IPS DF 6.9 (cell line): ENCODE measurements at places on chromosomes 12 and 14.

DNA sequence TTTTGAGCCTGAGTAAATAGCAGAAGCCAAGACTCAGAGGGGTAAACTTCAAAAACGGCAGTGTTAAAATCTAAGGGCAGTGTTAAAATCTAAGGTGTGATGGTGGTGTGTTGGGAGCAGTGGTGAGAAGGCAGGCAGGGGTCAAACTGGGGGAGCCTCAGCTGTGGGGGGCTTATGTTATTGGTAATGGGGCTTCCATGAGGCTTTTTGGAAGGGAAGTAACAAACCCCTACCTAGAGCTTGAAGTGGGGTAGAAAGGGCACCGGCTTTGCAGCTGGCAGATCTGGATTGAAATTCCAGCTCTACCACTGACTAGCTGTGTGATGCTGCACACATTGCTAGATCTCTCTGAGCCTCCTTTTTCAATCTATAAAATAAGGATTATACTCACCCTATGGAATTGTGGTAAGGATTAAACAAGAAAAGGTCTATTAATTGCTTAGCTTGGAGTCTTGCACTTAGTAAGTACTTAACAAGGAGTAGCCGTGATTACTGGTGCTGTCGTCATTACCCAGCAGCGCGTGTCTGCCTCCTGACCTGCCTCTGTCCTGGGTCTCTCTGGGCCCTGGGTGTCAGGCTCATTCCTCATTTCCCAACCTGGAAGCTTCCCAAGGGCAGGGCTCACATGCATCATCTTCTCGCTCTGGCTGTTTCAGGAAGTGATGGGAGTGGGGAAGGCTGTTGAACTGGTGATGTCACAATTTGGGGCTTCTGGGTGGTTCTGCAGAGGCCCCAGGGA, 18.5 kb upstream of the KRT80 start:
- no peak for DNase-seq

GRCh38 chr12:22310275-22310674, 24.2 kb downstream of the ST8SIA1 start:
- DNase-seq = no peak

GRCh38 chr14:65790172-65790815, 377.8 kb downstream of the FUT8 start:
- no peak for DNase-seq

DNA sequence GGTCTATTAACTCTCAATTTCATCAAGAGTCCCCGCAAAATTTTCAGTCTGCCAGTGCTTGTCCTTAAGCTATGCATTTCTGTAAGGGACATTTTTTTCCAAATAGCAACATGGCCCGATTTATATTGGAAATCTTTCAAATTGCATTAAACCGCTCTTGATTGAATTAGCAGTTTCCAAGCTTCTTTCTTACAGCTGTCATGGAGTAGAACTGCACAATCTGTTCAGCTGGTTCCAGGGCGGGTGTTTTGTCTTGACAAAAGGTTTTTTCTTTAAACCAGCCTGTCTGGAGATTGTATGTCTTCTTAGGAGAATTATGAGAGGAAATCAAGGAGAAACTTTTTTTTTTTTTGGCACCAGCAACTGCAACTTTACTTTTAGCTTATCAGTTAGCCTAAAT, 185.8 kb downstream of the ALG10B start:
- DNase-seq = no peak

- DNase-seq = no peak
Measured at GRCh38 chr12:19409376-19409775, 29.9 kb upstream of the AEBP2 start.

- no peak for DNase-seq
Measured at GRCh38 chr14:99589651-99590530, 14.1 kb downstream of the CCDC85C start.

DNA sequence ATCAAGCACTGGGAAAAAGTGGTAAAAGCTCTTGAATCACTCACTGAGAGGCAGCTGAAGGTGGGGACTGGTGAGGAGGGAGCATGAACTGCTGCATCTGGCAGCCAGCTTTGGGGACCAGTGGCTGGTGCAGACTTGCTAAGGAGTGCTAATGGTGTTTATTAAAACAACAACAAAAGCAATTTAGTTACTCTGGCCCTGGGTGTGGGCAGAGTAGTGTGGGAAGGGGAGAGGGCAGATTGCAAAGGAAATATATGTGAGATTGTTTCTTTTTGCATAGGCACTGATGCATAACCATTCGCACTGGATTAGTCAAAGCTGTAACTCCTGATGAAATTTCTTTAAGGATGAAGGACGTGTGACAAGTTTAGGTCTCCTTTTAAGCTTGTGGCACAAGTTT, 8.1 kb downstream of the TXNRD1 start:
- DNase-seq = no peak

GRCh38 chr12:131783915-131784541, 44.2 kb upstream of the MMP17 start:
- no peak for DNase-seq

DNA sequence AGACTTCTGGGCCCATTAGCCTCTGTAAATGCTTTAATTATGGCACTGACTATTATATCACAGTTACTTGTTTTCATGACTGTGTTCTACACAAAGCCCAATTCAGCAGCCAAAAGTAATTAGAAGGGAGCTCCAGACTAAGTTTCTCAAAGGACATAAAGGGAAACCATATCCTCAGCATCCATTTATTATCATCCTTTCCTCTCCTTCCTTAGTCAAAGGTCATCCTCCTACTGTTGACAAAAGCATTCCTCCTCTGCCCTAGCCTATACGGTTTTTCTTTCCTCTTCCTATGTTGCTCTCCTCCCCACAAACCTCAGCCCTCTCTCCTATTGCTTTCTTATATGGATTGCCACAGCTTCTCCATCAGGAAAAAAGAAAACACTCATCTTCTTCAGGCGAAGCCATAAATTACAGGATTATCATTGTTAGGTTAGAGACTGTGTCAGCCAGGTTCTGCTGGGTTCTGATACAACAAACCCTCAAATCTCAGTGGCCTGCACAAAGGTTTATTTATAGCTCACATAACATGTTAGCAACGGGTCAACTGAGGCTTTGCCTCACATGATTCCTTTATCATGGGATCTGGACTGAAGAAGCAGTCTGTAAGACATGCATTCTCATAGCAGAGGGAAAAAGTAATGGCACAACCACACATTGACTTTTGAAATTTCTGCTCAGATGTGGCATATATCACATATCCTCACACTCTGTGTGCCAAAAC, 207.2 kb downstream of the SLC5A8 start:
- DNase-seq = no peak

DNA sequence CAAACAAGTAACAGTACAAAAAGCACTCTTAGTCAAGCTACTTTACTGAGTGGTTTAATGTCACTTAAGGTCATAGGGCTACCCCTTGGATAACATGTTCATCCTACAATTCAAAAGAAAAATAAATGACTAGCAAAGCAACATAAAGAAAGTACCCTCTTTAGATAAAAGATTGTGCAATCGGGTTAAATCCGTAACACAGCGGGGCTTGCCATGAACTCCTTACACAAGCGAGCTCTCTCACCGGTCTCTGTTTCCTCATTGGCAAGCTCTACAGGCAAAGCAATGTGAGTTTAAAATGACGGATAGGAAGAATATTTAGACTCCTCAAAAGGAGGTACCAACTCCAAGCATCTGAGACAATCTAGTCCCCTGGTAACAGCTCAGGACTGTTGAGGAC, 140.6 kb downstream of the EGLN3 start:
- no peak for DNase-seq

GRCh38 chr14:23694085-23694948, 58.2 kb downstream of the DHRS2 start:
- DNase-seq = no peak

DNA sequence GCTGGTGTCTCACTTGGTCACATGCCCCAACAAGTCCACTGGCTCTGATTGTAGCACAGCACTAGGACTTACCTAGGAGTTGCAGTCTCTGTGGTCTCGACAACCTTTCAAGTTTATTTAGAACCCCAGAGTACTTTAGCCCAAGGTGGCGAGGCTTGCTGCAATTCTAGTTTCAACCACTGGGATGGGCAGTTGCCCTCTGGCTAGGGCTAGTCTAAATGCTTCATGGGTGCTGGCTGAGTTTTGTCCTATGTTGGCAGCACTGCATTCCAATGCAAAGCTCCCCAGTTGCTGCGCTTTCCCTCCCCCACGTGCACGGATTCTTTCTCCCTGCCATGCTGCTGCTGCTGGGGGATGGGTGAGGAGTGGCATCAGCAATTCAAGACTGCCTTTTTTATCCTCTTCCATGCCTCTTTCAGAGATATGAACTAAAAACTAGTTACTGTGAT, 207.9 kb downstream of the SYNE2 start:
- peak; percentile 93 for DNase-seq

DNA sequence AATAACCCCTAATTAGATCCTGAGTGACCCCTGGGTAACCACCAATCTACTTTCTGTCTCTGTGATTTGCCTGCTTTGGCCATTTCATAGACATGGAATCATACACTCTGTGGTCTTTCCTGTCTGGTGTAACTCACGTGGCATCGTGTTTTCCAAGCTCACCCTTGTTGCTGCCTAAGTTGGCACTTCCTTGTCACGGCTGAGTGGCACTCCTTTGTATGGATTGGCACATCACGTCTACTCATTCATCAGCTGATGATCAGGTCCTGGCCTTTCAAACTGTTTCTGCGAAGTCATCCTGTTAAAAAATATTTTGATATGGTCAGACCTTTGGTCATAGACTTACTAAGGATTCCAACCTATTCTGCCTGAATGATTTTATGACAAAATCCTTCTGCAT, 87.7 kb downstream of the GLT1D1 start:
- no peak for DNase-seq

DNA sequence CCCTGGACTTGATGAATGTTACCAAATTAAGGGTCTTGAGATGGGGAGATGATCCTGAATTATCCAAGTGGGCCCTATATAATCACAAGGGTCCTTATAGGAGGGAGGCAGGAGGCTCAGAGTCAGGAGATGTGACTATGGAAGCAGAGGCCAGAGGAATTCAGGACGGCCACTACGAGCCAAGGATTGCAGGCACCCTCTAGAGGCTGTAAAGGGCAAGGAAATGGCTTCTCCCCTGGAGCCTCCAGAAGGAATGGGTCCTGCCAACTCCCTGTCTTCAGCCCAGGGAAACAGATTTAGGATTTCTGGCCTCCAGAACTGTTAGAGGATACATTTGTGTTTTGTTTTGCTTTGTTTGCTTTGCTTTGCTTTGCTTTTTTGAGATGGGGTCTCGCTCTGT, 8.8 kb downstream of the BDKRB1 start:
- no peak for DNase-seq

- no peak for DNase-seq
Measured at GRCh38 chr14:65943150-65943549, 530.6 kb downstream of the FUT8 start.

DNA sequence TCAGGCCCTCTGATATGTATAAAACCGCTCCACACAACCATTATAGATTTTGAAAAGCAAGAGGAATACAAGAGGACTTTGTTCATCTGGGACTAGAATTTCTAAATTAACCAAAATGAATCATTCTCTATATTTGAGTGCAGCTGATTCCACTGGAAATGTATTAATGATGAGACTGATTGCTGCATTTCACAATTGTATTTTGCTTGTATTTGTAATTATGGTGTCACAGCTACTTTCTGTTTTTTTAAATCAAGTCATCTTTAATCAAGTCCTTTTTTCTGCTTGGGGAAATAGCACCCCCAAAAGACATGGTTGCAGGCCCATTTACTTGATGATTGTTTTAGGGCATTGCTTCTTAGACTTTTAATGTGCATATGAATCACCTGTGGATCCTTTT, 162.4 kb downstream of the KICS2 start:
- DNase-seq = no peak

DNA sequence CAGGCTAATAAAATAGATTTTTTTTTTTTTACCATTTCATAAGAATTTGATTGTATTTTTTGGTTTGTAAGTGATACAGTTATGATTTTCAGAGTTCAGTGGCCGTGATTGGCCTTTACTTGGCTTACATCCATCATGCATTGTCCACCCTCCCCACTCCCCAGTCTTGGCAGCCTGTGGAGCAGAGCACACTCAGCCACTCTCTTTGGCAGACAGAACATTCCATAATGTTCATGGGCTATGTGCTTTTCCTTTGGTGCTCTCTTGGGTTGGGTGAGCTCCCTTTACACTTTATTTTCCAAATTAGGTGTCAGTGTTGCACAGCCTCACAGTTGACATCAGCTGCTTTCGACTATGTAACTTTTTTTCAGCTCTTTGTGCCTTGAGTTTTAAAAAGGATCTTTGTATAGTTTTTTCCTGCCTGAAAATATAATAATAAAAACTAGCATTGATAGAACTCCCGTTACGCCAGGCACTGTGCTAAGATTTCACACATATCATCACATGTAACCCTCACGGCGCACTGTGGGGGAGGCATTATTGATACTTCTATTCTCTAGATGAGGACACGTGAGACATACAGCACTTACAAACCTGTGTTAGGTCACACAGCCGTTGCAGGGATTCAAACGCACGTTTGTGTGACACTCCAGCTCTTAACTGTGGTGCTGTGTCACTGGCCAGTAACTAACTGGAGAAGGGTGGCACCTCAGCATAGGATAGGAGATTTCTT, 21.5 kb downstream of the SUDS3 start:
- no peak for DNase-seq

DNA sequence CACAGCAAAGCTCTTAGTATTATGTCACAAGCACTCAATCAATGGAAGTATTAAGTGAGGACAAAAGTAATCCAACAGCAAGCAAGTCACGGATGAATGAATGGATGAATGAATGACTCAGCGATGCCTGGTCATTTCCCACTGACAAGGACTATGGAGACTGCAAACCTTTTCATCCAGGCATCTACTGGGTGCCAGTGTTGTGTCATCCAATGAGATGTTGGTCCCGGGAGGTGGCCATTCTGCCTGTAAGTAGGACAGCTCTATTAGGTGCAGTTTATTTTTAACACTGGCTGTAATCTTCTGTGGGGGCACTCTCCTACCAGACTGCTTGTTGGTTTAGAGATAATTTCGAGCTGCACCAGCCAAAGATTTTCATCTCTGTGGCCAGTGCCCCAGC, 39.4 kb downstream of the STAB2 start:
- DNase-seq = peak; percentile 31

DNA sequence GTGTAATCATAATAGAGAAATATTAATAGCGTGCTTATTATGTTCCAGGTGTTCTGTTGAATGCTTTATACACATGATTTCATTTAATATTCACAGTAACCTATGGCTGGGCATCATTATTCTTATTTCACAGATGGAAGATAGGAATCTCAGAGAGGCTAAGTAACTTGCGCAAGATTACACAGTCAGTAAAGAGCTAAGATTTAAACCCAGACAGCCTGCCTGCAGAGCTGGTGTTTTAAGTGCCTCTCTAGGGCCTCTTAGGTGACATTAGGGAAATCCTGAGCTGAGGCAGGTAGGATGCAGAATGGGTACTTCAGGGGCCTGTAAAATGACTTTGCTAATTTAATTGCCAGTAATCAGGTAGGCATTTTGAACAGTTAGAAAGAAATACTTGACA, 18.5 kb upstream of the BHLHE41 start:
- no peak for DNase-seq

- DNase-seq = no peak
Measured at GRCh38 chr14:35072226-35072625, 26.2 kb downstream of the FAM177A1 start.
